CD4-positive, alpha-beta T cell treated with Interleukin-15 for 4 hours (primary cell): ENCODE measurements at places on chromosomes 4 and X.
A peak's percentile ranks its signal among the peaks of the same experiment; 100 is the strongest.

DNA sequence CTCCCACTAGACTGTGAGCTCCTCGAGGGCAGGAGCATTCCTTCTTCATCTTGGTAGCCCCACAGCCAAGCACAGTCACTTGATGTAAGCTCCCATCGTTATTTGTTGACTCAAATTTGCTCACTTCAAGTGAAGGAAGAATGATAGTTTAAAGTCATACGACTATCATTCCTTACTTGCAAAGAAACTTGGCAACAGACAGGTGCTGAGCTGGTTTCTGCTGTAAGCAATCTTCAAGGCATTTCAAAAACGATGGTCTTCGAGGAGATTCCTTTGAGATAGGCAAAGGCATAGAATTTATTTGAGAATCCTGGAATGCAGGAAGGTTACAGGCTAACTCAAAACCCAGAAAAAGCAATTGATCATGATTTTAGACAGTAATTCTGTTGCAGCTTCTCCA, 64.8 kb downstream of the QDPR start:
- no peak for DNase-seq

- no peak for DNase-seq
These were observed 5.9 kb upstream of the TNIP2 start for GRCh38 chr4:2762048-2762447.

- DNase-seq = no peak
These were observed 146.3 kb upstream of the ATP6AP2 start for GRCh38 chrX:40434443-40434842.

GRCh38 chrX:78527263-78527662, 131.9 kb downstream of the RTL3 start:
- DNase-seq = peak; percentile 36

DNA sequence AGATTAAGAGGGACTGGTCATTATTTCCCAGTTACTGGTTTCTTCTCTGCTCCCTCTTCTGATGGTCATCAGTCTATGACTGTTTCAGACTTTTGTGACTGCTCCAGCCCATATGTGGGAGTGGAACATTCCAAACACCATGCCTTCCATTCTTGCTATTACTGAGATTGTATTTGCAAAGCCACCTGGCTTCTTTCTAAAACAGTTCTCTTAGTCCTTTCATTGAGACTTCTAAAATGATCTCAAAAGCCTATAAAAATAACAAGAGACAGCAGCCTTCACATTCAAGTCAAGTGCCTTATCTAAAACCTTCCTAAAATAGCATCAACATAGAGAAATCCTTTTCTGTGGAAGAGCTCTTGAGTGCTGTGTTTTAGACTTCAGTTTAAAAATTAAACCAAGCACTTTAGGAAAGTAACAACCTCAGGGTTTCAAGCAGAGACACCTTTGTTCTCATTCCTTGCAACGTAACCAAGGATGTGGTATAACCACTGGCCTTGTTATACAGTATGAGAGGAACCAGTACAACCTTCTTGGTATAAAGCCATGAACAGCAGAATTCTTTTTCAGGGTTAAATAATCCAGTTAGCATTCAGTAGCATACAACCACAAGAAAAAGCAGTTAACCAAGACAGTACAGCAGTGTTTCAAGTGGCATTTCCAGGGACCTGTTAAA, 97.1 kb downstream of the NFKB1 start:
- peak; percentile 77 for DNase-seq

DNA sequence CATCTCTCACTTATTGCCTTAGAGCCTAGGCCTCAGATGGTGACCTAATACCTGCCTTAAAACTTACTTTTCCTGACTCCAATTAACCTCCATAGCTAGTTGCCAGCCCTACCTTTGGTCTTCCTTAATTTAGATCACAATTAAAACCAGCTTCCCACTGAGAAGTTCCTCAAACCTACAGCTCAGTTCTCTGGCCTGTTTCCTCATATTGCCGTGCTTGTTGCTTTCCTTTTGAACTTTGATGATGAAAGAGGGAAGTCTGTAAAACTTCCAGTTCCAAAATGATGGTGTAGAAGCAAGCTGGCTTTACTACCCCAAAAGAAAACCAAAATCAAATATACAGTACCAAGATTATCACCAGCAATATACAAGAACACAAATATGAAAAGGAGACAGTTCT, 28.9 kb upstream of the CAMK2D start:
- no peak for DNase-seq

- DNase-seq = no peak
These were observed 126.0 kb downstream of the F11 start for GRCh38 chr4:186392017-186392416.

DNA sequence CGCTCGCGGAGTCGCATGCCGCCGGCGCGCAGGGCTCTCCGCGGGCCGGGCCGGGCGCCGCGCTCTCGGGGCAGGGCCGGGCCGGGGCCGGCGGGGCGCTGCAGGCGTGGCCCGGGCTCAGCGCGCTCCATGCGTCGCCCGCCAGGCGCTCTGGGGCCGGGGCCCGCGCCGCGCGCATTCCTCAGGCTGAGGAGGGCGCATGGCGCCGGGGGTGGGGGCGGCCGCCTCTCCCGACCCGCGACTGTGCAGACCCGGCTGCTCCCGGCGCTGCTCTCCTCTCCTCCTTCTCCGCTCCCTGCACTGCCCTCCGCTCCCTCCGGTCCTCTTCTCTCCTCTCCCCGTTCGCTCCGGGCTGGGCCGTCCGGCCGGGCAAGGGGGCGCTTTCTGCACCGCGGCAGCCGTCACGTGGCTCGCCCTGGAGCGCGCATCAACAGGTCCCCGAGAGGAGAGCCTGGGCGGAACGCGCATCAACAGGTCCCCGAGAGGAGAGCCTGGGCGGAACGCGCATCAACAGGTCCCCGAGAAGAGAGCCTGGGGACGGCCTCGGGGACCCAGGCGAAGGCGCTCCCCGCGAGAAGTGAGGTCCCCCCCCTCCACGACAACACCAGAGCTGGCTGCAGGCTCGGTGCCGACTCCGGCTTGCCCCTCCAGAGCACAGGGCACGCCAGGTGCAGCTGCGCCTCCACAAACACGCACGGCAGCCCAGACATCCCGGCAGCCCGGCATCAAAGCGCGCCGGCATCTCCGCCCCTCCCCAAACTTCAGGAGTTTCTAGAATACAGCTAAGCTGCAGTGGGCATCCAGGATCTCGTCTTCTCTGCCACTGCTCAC, 12.9 kb downstream of the PPP2R3B start:
- no peak for DNase-seq

DNA sequence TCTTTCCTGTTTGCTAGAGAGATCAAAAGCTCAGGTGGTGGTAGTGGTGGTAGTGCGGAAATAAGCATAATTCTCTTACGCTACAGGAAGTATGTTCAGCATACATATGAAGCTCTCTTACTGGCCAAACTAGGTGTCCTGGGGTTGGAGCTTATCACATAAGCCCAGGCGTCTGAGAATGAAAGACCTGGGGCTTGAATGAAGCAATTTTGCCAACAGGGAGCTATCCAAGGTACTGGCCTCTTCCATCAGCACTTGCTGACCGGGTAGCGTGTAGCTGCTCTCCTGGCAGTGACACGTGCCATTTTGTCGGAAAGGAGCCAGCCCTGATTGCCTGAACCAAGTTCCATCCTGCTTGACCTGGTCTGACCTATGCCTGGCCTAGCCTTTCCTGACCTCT, 65.9 kb upstream of the HPF1 start:
- no peak for DNase-seq

- DNase-seq = no peak
These were observed 575 bp downstream of the RCHY1 start for GRCh38 chr4:75513526-75514130.

GRCh38 chr4:115834441-115834840, 721.0 kb upstream of the NDST4 start:
- no peak for DNase-seq

GRCh38 chr4:128220286-128221235, 67.1 kb downstream of the PGRMC2 start:
- DNase-seq = no peak

DNA sequence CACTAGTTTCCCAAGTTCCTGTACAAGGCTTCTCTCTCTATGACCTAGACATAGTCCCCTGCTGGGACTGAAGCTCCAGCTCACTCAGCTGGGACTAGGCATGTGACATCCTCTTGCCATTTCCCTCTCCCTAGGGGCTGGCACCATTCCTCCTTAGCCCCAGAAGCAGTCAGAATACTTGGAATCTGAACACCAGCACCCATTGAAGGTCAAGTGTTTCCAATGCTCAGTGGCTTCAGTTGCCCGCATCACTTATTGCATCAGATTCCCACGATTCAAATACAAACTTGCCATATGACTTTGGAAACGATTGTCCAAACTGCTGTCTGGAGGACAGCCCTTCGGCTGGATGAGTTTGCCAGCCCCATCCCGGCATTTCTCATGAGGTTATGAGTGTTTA, 65.5 kb upstream of the HOPX start:
- DNase-seq = no peak

DNA sequence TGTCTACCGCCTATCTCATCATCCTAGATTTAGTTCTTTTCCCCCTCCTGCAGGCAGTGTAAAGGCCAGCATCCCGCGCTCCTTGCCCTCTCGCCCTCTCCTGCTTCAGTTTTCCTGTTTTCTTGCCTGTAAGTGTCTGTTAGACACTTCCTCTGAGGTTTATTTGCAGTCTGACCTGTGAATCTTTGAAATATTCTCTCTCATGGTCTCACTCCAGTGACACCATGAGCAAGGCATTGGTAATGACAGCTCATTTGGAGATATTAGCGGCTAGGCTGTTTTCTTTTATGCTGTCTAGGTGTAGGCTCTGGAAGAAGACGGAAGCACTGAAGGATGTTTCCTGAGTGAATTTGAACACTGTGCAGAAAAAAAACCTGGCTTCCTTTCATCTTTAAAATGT, 179.6 kb downstream of the KDR start:
- DNase-seq = no peak

DNA sequence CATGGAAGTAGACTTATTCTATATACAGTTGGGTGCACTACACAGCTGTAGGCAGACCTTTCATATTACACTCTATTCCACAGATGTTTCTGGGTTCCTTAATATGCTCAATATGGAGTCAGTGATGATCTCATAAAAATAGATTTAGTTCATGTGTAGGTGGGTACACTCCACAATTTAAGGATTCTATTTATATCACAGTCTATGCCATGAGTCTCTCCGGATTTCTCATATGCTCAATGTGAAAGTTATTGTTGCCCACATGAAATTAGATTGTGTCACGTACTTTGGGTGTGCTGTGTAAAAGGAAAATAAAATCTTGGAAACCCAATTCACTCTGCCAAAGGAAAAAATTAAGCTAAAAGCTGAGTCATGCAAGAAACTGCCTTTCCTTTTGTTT, 32.5 kb upstream of the TASL start:
- no peak for DNase-seq

DNA sequence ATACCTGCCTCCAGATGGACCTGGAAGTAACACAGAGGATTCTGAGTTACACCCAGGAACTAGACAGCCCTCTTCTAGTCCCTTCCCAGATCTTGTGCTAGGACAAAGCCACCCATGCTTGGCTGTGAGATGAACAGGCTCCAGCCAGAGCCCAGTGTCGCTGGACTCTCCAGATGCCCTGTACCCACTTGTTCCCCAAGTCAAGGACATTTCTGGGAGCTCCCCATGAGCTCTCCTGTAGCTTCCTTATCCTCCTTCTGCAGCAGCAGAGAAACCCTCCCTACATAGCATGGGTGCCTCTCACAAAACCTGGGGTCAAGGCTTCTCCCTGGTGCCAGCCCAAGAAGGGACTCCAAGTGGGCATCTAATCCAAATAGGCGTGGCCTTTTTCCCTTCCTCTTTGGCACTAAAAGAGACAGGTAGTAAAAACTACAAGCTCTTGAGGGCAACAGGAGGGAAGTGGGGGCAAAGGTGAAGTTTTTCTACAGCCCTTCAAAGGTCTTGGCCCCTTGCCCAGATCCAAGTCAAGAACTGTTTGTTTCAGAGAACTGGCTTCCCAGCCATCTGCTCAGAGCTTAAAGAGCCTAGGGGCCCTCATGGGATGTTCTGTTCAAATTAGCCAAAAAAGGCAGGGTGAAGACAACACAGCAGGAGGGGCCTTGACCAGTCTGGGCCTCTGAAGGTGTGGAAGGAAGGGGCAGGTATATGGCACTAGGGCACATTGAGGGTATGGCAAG, 8.5 kb upstream of the ERCC6L start:
- no peak for DNase-seq

DNA sequence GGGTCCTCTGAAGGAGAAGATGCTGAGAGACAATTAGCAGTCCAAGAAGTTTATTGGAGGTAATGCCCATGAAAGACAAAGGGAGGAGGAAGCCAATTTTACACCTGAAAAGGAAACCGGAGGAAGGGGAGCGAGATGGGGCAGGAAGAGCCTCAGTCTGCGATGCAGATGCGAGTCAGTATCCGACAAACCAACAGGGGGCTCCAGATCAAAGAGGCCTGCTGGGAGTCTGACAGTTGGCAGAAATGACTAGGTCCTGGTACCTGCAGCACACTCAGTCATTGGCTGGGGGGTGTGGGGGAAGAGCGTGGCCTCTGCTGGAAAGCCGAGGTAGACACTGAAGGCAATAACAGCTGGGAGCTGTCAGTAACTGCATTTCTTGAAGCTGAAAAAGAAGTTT, 231.1 kb upstream of the CENPE start:
- DNase-seq = no peak

- DNase-seq = peak; percentile 46
These were observed 63.7 kb upstream of the CD99 start for GRCh38 chrX:2627272-2627867.

DNA sequence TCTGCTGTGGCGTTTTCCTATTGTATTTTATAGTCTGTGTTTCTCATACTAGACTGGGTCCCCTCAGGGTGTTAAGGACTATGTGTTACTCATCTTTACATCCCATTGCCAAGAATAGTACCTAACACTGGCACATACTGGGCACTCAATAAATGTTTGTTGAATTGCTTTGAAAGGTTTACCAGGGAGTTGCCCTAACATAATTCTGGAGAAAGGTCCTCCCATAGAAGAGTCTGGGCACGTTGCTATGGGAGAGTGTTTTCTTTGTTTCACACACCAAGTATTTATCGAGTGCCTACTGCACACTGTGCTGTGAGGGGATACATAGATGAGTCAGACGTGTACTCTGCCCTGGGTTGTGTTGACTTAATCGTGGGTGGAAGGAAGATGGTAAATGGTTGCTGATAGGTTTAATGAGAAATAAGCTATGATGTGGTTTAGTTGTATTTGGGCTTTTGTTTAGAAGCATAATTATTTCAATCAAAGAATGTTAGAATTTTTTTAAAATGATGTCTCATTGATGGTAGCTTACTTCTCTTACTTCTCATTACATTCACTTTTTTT, 42.9 kb downstream of the AFF1 start:
- DNase-seq = peak; percentile 52

DNA sequence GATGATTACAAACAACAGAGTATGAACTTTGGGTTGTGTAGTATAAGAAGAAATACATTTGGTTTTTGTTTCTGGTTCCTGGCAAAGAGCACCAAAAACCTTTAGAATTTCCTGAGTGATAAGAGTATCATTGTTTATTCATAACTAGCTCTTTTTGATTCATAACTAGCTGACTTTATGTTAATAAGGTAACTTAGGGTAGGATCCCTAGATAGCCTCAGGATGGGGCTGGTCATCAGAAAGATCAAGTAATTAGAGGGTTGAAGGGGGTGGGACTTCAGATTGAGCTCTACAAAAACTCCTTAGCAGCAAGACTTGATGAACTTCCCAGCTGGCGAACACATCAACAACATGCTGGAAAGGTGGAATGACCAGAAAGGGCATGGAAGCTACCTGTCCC, 166.5 kb downstream of the SCFD2 start:
- DNase-seq = no peak
